Activated CD4-positive, alpha-beta memory T cell treated with anti-CD3 and anti-CD28 coated beads, Interleukin-2, amount 10 ng/mL, durations not matched to agents 7 days and 5 days (primary cell): ENCODE measurements at places on chromosomes 6 and 20. TPM values are rescaled to one million over a fixed set of nuclear protein-coding genes. Genes with fewer than 3 reads are reported as not detected.

DNA sequence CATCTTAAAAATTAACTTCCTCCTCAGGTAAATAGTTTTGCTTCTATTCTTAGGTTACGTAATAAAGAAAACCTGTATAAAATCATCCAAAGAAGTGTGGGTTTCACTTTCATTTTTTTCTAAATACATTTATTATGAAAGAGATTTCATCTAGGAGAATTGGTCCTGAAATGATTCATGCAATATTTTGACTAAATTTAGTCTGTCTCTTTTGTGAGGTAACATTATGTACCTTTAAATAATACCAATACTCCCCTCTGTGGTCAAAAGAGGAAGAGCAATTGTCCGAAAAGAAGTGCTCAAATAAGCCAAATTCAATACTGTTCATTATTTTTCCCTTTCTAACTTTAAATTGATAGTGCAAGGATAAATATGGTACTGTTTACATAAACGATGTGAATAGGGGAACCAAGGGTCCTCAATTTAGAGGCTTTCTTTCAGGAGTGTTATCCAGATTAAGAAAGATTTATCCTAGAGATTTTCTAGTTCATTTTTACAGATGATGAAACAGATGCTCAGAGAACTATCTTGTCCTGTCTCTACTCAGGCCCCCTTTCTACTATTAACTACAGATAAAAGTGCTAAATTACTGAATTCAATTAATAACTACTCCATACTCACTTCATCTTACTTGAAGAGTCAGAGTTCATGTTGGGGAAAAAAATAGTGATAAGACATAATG is 26.2 kb downstream of the CYP39A1 start:
- H3K27ac ChIP-seq, result no peak overlapping the region
- H3K4me3 ChIP-seq, result no peak overlapping the region
- H3K36me3 ChIP-seq, result no peaks in the 10 kb centered on the region
- peaks cover 8% of the 10 kb centered on the region for H3K27me3 ChIP-seq

Gene MICB
- total RNA-seq, result 60.8 TPM

- no peak for DNase-seq
- H3K4me1 ChIP-seq, result no peaks in the 10 kb centered on the region
- H3K36me3 ChIP-seq, result no peaks in the 10 kb centered on the region
- H3K4me3 ChIP-seq, result no peak overlapping the region
- no peak overlapping the region for H3K27ac ChIP-seq
Measured at GRCh38 chr20:56194042-56194441, 54.5 kb upstream of the MC3R start.

DNA sequence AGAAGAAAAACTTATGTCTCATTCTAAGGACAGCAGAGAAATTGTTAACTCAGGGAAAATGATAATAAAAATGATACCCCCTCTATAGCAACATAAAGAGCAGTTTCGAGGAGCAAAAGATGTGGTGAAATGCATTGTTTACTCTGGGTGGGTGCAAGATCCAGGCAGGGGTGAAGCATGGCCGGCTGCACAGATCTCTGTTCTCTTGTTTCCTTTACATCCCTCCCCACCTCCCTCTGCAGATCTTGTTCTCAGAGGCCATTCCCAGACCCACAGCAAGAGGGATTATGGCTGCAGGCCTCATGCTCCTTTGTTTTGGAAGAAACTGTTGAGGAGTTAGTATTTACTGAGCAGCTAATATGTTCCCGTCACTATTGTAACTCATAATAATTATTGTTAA is 1.8 kb downstream of the BTN3A1 start:
- H3K4me1 ChIP-seq, result peaks cover 48% of the 10 kb centered on the region
- no peak for DNase-seq
- H3K4me3 ChIP-seq, result peak overlapping the region; percentile 99
- no peak overlapping the region for H3K27ac ChIP-seq

Gene ARFGAP1
- 80.1 TPM for total RNA-seq

Gene AVP
- total RNA-seq, result not detected

GRCh38 chr20:24584538-24585356 is 115.3 kb downstream of the SYNDIG1 start:
- H3K27me3 ChIP-seq, result no peaks in the 10 kb centered on the region
- H3K36me3 ChIP-seq, result no peaks in the 10 kb centered on the region
- no peaks in the 10 kb centered on the region for H3K4me1 ChIP-seq
- H3K27ac ChIP-seq, result no peak overlapping the region
- no peak for DNase-seq

DNA sequence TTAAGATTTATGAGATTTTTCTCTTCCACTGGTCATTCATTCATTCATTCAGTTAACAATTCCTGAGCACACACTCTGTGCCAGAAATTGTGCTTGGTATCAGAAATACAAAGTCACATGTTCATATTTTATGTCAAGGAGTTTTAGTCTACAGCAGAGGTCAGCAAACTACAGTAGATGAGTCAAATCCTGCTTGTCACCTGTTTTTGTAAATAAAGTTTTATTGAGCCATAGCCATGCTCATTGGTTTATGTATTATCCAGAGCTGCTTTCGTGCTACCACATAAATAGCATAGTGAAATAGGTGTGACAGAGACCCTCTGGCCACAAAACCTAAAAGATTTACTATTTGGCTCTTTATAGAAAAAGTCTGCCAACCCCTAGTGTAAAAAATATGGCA is 46.8 kb downstream of the THEMIS start:
- H3K4me1 ChIP-seq, result peaks cover 37% of the 10 kb centered on the region
- peaks cover 55% of the 10 kb centered on the region for H3K36me3 ChIP-seq
- no peak for DNase-seq
- no peak overlapping the region for H3K27ac ChIP-seq
- no peaks in the 10 kb centered on the region for H3K27me3 ChIP-seq
- no peak overlapping the region for H3K4me3 ChIP-seq

Gene KCNQ5
- 4.3 TPM for total RNA-seq

Gene KIF25
- total RNA-seq, result not detected

Gene TUBB1
- not detected for total RNA-seq

DNA sequence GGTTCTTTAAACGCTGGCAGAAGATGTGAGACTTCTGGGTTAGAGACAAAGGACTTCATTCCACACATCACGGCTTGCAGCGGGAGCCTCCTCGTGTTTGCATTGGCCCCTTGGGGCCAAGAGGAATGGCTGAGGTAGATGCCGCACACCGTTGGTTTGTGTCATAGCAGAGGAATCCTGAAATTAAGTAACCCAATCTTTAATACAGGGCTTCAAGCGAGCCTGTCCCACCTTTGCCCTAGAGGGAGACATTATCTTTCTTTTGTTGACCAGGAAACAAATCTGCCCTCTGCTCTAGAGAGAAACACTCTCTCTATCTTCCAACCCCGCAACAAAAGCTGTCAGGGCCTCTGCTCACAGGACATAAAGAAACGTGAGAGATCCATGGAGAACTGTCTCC is 277.5 kb upstream of the ZFP64 start:
- no peak overlapping the region for H3K4me3 ChIP-seq
- H3K27me3 ChIP-seq, result no peaks in the 10 kb centered on the region
- H3K36me3 ChIP-seq, result no peaks in the 10 kb centered on the region
- no peak overlapping the region for H3K27ac ChIP-seq
- DNase-seq, result no peak
- H3K4me1 ChIP-seq, result no peaks in the 10 kb centered on the region

GRCh38 chr6:89357390-89357789 is 4.9 kb upstream of the UBE2J1 start:
- peak overlapping the region; percentile 85 for H3K27ac ChIP-seq
- peaks cover 2% of the 10 kb centered on the region for H3K36me3 ChIP-seq
- H3K27me3 ChIP-seq, result no peaks in the 10 kb centered on the region
- DNase-seq, result peak; percentile 22
- peak overlapping the region; percentile 77 for H3K4me3 ChIP-seq
- H3K4me1 ChIP-seq, result peaks cover 61% of the 10 kb centered on the region

Gene ATXN1
- 83.1 TPM for total RNA-seq
